ENCODE measurements at places on chromosomes 7 and 10.
A peak's percentile ranks its signal among the peaks of the same experiment; 100 is the strongest.

DNA sequence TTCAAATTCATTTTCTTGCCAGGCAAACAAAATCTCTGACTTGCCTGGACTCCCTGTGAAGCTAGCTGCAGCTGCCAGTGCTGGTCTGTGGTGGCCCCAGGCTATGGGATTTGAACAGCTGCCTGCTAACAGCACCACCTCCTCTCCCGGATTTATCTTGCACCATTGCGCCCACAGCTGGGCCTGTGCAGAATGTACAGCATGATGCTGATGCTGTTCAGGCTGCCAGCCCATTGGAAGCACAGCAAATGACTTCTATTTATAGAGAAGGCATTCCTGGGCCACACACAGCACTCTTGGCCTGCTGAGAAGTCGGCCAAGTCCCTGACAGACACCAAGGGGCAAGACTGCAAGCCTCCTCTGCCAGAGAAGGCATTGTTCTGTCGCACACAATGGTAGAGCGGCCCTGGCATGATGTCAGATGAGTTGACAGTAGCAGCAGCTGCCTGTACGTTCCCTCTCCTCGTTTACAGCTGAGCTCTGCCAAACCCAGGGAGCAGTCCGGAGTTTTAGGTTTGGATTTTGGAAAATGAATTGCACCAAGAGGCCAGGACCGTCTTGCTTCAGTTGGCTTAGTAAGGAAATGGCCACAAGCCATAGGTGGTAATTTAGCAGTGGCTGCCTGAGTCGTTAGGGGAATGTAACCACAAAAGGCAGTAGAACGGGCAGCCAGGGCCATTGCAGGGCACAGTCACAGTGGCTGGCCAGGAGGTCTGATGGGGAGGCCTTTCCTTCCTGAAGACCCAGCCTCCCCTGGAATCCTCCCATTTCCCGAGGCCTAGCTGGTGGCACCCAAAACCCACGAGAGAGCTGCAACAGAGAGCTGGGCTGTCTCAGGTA is 38.5 kb downstream of the MTURN start:
- peak; percentile 93 for DNase-seq

- DNase-seq, result no peak
Observed at GRCh38 chr7:139650429-139651100, 127.1 kb downstream of the CLEC2L start.

DNA sequence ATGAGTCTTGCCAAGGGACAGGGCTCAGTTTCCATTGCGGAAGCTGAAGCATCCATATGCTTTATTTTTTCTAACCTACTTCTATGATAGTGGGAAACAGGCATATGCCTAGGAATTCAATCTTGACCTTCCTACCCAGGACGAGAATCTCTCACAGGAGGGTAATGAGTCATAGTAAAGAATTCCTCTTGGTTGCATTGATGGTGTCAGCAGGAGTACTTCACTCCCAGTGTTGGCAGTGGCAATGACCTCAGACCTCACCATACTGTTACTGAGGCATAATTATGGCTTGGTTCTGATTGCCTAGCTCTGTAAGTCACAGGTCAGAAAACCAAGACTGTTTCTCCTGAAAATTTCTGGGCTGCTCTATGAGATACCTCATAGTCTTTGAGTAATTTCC is 552.9 kb downstream of the ARL4A start:
- DNase-seq, result no peak

DNA sequence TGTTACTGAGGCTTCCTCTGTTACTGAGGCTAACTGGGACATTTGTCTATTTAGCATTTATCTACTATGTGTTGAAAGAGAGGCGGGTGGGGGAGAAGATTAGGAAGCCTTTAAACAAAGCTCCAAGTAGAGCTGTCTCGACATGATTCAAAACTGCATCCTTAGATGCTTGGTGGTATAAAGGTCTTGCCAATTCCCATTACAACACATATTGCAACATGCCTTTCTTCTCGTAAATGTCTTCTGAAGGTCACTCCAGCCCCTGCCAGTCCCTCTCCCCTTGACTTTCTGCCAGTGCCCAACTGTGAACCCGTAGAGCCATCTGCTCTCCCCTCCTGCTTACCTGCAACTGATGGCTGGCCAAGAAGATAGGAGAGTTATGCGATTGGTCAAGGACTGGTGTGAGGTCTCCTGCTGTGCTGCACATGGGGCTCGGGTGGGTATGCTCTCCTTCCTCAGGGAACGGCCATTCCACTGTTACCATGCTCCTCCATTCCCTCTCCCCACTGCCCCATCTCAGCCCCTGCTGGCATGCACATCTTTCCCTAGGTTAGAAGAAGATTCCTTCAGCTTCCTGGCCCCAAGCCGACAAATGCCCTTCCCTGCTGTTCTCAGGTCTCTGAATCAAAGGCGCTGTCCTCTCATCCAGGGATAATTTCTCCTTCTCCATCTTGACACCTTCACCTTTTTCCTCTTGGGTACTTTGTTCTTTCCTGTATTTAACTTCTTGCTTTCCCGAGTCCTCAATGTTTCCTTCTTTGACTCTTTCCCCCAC is 43.6 kb upstream of the ZNF32 start:
- DNase-seq, result no peak

GRCh38 chr7:157975401-157976372 is 611.9 kb downstream of the PTPRN2 start:
- no peak for DNase-seq

GRCh38 chr7:105904064-105904463 is 27.7 kb upstream of the ATXN7L1 start:
- DNase-seq, result no peak

DNA sequence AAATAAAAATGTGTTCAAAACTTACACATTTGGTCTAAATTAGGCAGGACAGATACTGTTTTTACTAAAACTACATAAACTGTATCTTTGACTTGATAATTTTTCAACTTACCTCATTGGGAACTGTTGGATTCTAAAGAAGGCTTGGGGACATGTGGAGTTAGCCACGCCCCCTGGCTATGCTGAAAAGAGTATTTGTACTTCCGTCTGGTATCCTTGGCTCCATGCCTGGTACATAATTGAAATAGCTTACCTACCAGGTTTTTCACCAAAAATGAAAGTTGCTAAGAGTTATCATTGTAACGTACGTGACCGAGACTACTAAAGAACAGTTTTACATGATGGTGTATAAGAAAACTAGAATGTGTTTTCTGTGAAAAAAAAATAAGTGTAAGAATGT is 604.8 kb upstream of the IGFBP3 start:
- no peak for DNase-seq

GRCh38 chr7:44167920-44168319 is 21.3 kb downstream of the GCK start:
- no peak for DNase-seq

All from AG04449 (cell line).